Stimulated activated CD8-positive, alpha-beta memory T cell treated with anti-CD3 and anti-CD28 coated beads, Interleukin-2, amount 100 ng/mL, for 48 hours (primary cell): ENCODE measurements at places on chromosomes 5 and 9.

GRCh38 chr5:83368319-83368718, 103.2 kb upstream of the VCAN start:
- no peak for DNase-seq

DNA sequence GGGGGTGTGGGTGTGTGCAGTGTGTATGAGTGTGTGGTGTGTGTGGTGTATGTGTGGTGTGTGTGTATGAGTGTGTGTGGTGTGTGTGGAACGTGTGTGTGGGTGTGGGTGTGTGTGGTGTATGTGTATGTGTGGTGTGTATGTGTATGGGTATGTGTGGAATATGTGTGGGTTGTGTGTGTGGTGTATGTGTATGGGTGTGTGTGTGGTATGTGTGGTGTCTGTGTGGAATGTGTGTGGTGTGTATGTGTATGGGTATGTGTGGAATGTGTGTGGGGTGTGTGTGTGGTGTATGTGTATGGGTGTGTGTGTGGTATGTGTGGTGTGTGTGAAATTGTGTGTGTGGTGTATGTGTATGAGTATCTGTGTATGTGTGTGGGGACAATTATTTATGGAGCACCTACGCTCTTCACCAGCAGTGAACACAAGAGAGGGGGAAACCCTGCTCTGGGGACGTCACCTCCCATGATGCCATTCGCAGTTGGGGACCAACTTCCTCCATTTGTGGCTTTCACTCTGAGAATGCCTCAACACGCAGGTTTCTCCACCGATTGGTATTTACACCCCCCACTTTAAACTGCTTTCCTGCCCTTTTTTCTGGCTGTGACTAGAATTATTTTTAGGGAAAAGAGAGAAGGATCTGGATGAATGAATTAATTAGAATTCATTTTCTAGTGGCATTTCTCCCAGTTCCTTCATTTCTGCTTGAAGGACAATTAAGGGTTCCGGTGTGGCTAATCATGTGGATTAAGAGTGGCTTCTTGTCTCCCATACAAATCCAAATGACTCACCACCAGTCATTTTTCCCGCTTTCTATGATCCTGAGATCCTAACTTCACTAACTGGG, 238.1 kb downstream of the ROR2 start:
- peak; percentile 54 for DNase-seq

- no peak for DNase-seq
Observed at GRCh38 chr5:178899289-178899688, 3.6 kb downstream of the ZFP2 start.

GRCh38 chr5:120778491-120779484, 314.7 kb downstream of the PRR16 start:
- no peak for DNase-seq

DNA sequence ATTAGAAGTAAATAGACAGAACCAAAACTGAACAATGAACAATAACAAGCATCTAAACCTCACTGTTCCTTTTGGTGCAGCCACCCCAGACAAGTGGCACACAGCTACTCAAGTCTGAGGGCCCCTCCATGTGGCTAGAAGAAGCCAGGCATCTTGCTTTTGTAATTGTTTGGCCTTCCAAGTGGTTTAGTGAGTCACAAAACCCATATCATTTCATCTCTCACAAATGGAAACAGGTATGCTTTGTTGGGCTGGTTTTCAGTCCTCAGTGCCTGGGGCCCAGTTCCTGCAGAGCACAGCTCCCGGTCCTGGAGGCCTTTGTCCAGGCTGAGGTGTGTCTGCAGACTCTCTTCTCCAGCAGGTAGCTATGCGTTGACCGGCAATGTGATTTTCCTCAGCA, 16.7 kb downstream of the PRLR start:
- DNase-seq = no peak

- no peak for DNase-seq
Observed at GRCh38 chr5:133141746-133142145, 89.9 kb downstream of the HSPA4 start.

- no peak for DNase-seq
Observed at GRCh38 chr9:131366761-131367401, 27.0 kb upstream of the PRRC2B start.

DNA sequence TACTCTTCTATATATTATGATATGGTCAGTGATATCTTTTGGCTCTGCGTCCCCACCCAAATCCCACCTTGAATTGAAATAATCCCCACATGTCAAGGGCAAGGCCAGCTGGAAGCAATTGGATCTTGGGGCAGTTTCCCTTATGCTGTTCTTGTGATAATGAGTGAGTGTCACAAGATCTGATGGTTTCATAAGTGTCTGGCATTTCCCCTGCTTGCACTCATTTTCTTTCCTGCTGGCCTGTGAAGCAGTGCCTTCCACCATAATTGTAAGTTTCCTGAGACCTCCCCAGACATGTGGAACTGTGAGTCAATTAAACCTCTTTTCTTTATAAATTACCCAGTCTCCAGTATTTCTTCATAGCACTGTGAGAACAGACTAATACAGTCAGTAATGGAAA, 45.0 kb upstream of the TNC start:
- no peak for DNase-seq

GRCh38 chr5:54537725-54538124, 20.2 kb downstream of the SNX18 start:
- DNase-seq = no peak

- no peak for DNase-seq
Observed at GRCh38 chr5:131384173-131384572, 120.3 kb downstream of the CDC42SE2 start.

DNA sequence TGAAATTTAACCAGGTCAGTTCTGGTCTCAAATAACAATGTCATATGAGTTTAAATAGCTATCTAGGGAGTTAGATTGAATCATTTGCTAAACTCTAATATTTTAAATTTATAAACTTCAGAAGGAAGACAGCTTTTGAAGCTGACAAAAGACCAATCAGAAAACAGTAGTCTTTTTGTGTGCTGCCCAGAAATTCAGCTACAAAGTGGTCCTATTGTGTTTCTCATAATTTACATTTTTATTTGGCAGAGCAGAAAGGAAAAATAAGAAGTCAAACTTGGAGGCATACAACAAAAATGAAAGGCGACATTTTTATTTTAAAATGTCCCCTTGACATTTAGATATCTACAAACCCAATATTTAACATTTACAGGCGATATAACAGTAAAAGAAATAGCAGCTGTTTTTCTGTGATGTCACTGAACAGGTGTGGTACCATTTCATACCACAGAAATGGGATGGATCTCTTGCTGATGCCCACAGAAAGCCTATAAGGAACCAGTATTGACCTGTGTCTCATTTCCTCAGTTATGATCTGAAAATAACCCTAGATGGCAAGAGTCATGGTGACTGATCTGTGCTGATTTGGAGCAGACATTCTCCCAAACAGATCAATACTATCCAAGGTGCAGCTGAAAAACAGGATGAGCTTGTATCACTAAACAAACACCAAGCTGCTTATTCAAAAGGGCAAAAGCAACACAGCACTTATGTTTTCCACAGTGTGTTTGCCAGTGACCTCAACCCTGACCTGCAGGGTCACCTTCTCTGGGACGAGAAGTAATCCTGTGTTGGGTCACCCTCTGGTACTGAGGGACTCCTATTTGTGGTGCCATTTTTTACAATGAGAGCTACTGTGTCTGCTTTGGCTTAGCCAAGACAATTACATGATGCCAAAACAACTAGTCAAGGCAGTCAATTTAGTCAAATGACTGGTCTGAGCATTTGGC, 3.6 kb upstream of the FST start:
- DNase-seq = no peak

DNA sequence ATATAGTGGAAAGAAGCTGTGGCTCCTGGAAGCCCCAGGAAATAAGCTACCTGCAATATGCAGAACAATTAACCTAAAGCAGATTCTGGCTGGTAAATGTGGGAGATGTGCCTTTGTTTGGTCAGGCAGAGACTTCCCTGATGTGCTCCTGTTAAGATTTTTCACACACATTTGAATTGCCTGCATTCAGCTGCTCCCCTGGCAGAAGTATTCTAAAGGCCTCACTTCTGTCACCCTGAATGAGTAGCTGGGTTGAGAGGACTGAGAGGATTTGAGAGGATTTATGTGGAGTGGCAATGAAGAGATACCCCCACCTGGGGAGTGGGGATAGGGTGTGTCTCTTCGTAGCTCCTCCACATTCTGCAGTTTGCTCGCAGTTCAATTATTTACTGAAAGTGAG, 130.5 kb downstream of the ST8SIA4 start:
- DNase-seq = no peak

DNA sequence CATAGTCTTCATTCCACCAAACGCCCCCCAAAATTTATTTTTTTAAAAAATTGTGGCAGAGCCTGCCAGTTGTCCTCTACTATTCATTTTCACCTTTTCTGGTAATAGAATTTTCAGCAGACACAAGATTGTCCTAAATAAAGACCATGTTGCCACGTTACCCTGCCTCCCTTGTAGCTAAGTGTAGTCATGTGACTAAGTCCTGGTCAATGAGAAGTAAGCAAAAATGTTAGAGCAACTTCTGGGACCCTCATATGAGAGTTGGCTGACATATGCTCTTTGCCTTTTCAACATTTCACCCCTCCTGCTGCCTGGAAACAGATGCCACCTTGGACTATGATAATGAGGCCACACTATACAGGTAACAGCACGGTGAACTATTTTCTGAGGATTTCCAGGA, 203.1 kb downstream of the PIK3R1 start:
- no peak for DNase-seq

DNA sequence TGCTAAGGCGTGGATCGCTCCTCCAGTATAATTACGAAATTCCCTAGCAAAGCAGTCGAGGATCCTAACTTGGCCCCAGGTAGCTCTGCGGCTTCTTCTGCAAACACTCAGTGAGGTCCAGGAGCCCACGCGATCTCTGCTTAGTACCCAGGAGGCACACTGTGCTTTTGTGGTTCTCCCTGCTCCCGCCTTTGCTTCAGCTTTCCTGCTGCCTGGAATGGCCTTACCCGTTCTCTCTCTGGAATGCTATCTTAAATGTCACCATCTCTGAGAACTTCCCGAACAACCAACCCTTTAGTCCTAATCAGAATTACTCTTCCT, 639 bp downstream of the INVS start:
- DNase-seq = no peak

- no peak for DNase-seq
Observed at GRCh38 chr9:34662526-34663302, at the start of gene CCL27. Gene CCL27, minus strand, starts transcription at chr9:34662657. Its CDS starts 24 bp downstream, at chr9:34662633.

GRCh38 chr5:74766418-74766848, 484 bp downstream of the GFM2 start:
- no peak for DNase-seq

DNA sequence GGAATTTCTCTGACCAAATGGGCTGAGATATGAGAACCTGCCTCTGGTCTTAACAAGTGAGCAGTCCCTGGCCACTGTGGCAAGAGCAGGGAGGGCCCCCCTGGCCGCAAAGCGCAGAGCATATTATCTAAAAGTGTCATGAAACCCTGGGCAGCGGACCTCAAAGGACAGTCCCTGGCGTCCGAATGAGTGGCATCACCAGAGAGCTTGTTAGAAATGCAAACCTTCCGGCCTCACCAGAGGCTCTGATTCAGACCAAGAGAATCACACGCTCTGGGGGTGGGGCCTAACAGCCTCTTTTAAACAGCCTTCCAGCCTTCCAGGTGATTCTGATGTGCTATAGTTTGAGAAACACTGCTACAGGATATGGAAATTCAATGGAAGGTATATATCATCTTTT, 10.9 kb downstream of the PTPN3 start:
- no peak for DNase-seq

DNA sequence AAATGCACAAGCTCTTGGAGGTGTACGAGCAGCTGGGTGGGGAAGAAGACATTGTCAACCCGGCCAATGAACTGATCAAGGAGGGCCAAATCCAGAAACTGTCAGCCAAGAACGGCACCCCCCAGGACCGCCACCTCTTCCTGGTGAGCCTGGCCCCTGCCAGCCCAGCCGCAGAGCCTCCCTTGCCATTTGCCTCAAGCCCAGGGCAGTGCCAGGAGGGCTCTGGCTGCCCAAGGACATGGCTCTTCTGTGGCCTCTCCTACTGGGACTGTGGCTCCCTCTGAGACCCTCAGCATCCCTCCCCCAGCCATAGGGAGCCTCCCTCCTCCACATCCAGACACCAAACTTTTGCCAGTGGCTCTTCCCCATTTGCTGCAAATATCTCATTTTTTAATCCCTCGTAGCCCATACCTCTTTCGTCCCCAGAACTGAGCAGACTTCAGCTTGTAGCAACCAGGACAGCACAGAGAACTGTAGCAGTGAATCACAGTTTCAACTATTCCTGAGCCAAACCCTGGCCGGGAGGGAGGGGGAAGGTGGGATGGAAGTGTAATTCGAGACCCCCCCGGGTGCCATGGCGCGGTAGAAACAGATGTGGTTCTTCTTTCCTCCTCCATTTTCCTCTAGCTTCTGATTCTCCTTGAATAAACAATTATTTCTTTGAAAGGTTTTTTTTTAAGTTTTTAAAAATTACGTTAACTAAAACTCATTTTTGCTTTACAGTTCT, 44.5 kb upstream of the SUSD3 start:
- DNase-seq = no peak
